ENCODE measurements at places on chromosomes 2 and 18.
A peak's percentile ranks its signal among the peaks of the same experiment; 100 is the strongest.

- no peak for DNase-seq
Measured at GRCh38 chr2:10922307-10923007, 10.7 kb downstream of the KCNF1 start.

GRCh38 chr2:144030791-144031190 lies 489.1 kb downstream of the ZEB2 start:
- no peak for DNase-seq

GRCh38 chr18:76507830-76508385 lies 12.9 kb upstream of the ZNF516 start:
- DNase-seq: no peak

GRCh38 chr2:191642541-191642940 lies 35.4 kb upstream of the NABP1 start:
- no peak for DNase-seq

- no peak for DNase-seq
Measured at GRCh38 chr2:24307961-24308360, 52.4 kb downstream of the ITSN2 start.

DNA sequence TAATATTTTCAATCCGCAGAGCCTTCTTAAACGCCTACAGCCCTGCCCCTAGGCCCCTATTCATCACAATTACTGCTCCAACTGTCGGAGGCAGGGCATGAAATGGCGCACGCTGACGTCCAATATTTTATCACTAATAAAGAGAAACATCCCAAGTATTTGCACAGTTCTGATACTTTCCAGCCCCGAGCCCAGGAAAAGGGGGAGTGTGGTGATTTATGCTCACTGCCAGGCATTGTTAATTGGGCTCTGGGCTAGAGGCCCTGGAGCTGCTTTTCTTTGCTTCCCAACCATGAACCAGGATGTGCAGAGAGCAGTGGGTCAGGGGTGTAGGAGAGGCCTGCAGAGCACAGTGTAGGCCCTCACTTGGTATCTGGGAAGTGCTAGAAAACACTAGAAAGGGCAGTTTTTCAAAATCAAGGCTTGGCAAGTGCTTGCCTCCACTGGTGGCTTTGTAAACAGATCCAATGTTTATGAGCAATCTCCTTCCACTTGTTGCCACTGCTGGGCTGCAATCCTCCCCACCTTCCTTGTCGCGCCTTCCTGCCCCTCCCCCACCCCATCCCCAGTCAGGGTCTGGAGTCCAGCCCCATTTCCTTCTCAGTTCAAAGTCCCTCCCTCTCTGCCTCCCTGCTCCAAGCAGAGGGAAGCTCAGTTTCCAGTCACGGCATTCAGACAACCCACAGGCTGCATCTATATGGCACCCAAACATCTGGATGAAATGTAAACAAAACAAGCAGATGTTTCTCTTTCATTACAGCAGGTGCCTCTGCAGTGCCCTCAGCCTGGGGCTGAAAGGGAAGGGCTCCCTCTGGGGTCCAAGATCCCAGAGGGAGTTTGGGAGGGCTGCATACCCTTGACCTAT lies 83.9 kb upstream of the PKDCC start:
- DNase-seq: no peak

DNA sequence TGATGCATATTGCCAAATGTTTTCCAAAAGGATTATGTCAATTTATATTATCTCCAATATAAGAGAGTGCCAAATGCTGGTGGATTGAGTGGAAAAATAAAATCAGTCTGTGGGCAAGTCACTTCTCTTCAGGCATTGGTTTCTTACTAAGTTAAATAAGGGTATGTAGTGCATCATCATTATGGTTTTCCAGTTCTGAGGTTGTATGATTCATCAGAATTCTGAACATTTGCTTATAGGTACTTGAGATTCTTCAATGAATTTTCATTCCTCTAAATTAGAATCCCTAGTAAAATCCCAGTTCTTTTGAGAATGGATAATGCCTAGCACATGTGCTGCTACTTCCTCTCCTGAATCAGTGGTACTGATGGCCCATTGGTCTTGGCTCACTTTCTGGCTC lies 188.9 kb upstream of the OSR1 start:
- DNase-seq: no peak

DNA sequence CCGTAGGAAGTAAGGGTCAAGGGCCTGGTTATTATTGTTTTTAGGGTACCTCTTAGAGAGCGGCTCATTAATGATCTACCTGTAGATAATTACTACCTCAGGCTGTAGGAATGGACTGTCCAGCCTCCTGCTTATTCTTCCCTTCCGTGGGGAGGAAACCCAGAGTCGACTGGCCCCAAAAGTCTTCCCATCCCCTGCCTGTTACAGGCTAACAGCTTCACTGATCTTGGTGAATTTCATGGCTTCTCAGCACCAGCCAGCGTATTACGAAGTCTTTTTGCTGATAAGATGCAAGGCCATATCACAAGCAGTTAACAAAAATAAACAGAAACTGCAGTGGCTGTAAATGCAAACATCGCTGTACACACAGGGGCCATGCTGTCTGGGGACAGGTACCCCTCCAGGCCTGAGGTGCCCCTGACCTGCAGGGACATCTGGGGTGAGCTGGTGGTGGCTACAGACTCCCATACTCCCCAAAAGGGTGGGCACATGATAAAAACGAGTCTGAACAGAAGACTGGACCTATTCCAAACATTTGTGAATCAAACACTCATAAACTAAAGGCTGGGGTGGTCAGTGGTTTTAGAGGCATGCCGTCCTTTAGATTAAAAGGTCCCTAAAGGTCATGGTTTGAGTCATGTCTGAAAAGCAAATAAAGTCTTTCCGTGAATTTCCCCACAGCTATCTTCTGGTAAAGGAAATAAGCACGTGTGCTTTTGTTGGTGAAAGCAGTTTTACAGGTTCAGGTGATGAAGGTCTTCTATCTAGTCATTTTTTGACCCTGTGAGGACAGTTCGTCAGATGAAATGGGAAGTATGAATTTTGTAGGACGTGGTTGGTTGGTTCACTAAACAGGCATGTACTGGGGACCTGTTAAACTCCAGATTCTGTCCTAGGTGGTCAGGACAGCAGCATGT lies 36.7 kb downstream of the TTC39C start:
- no peak for DNase-seq

DNA sequence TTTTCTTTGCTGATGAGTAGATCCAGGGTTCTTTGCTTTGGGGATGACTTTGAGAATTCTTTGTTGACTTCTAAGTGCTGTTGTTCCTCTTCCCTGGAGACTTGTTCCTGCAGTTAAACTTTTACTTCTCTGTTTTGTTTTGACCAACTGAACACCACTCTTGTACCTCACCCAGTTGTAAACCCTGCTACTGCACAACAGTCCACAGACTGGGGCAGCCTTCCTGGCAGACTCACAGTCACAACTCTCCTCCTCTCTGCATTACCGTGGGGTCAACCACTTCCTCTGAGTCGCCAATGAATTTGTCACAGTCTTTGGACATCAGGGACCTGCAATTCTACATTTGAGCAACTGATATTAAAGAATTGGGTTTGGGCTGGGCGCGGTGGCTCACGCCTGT lies 3.8 kb upstream of the SLC8A1 start:
- no peak for DNase-seq

GRCh38 chr2:37770797-37771196 lies 99.4 kb upstream of the CDC42EP3 start:
- no peak for DNase-seq

DNA sequence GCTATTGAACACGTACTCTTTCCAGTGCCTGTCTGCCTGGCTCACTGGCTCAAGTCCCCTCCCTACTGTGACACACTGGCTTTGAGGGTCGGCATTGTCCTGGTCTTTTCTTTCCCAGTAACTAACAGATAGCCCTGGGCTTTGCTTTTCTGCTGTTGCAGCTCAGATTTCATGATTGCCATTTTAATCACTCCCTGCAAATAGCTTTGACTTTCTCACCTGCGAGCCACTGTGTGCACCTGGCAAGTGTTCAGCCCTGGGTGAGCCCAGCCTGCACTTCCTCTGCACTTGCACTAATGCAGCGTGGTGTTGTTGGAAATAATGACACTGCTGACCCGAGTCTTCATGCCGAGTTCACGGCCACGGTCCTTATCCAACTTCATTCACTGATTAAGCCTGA lies 52.9 kb downstream of the DCDC2C start:
- no peak for DNase-seq

DNA sequence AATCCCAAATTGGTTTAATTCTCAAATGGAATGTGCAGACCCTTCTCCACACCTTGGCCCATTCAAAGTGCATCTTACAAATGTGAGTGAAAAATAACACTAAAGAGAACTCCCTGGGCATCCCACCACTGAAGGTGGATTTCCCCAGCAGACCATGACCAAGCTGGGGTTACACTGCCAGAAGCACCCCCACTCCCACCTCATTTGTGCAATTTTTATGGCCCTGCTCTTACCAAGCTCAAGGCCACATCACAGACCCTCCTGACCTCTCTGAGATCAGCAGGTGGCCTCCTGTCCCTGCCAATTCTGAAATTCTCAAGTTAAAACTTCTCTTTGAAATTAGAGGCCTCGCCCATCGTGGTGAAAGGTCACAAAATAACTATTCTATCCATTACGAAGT lies 21.6 kb downstream of the SIGLEC15 start:
- DNase-seq: no peak

GRCh38 chr2:113081488-113082210 lies 13.9 kb downstream of the IL1F10 start:
- DNase-seq: no peak

GRCh38 chr18:22926454-22926853 lies 6.7 kb upstream of the RBBP8 start:
- DNase-seq: no peak

DNA sequence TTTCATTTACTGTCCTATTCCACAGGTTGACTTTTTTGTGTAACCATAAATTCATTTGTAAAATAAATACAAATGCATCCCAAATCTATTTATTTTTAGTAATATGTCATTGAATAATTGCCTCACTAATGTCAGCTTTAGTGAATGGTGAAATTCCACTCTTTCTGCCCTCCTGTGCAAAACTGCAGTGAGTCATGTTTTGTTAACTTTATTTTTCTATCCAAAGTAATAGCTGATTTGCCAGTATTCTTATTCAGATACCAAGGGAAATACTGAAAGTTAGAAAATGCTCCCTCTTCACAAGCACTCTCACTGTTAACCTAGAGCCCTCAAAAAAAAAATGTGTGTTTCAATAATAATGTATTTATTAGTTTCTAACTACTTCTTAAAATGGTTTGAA lies 322.8 kb downstream of the RIT2 start:
- DNase-seq: no peak

- peak; percentile 44 for DNase-seq
Measured at GRCh38 chr2:147297820-147298219, 547.0 kb upstream of the ACVR2A start.

DNA sequence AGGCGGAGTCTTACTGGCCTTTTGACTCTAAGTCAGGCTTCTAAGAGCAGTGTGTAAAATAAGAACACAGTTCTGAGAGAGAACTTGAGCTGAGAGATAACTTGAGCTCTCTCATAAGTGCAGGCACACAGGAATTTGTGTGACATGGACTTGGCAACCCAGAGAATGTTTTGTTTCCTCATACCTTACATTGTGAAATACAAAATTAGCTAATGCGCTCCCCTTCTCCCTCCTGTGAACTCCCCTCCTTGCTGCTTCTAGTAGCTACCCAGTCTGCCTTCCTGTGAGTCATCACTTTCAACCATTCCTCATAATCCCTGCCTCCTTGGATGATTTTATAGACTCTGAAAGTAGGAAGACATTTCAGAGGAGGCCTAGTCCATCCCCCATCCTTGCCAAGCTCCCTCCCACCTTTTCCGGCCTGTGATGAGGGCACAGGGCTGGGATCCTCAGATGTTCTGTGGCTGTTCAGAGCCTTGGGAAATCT lies 22.6 kb downstream of the FER1L5 start:
- no peak for DNase-seq

- DNase-seq: no peak
Measured at GRCh38 chr2:178392215-178392614, 58.8 kb downstream of the PRKRA start.
